Stimulated activated CD8-positive, alpha-beta memory T cell treated with anti-CD3 and anti-CD28 coated beads, Interleukin-4, amount 100 ng/mL, for 1 hour (primary cell): ENCODE measurements at places on chromosomes 12 and 14.

DNA sequence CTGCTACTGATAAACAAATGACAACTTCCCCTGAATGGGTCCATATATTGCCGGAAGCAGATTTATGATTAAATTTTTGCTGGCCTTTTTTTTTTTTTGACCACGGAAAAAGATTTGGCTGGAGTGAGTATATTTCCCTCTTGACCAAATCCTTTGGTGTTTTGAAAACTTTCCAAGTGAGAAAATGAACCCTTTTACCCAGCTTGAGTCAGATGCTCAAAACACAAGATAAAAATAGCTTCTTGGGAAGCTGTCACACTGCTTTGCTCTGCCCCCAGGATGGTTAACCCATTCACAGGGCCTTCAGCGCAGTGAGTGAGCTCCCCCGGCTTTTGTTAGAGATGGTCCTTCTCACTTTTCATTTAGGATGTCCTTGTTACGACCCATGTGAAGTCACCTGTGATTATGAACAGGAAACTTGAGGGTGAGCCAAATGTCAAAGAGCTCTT, 224.3 kb downstream of the PELI2 start:
- no peak for DNase-seq

GRCh38 chr12:93593843-93594242, 21.4 kb downstream of the SOCS2 start:
- no peak for DNase-seq

- DNase-seq: no peak
Measured at GRCh38 chr12:6698352-6699046, 2.1 kb downstream of the PIANP start.

DNA sequence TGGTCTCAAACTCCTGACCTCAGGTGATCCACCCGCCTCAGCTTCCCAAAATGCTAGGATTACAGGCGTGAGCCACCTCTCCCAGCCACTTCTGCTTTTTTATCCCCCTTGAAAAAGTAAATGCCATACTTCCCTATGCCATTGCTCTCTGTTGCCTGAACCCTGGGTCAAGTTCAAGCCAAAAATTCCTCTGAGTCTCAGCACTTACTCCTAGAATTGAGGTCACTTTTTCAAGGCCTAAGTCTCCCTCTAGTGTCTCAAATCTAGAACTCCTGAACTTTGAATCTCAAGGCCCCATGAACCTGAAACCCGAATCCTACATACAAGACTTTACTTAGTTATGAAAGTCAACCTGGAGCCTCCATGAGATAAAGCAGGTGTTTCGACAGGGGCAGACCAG, 1.4 kb upstream of the APOBEC1 start:
- DNase-seq: no peak

DNA sequence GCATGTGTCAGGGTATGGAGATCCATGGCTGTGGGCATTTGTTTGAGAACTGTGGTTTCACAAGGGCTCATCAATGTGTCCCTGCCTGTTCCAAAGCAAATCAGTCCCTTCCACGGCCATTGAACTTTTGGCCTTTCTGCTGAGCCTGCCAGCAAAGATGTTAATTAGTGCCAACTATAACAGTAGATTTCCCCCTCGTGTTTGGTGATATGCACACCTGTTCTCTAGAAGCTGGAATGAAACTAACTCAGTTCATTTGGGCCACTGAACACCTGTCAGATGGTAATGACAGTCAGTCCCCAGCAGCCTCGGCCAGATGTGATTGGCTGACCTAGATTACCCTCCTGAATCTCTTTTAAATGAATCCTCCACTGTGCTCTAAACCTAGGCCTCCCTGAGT, 43.2 kb downstream of the IRAK3 start:
- DNase-seq: no peak

- no peak for DNase-seq
Measured at GRCh38 chr14:59543873-59544272, 32.7 kb downstream of the CCDC175 start.

GRCh38 chr12:61993734-61994345, 266.4 kb upstream of the USP15 start:
- DNase-seq: no peak

GRCh38 chr12:111521801-111522200, 77.3 kb downstream of the ATXN2 start:
- no peak for DNase-seq

DNA sequence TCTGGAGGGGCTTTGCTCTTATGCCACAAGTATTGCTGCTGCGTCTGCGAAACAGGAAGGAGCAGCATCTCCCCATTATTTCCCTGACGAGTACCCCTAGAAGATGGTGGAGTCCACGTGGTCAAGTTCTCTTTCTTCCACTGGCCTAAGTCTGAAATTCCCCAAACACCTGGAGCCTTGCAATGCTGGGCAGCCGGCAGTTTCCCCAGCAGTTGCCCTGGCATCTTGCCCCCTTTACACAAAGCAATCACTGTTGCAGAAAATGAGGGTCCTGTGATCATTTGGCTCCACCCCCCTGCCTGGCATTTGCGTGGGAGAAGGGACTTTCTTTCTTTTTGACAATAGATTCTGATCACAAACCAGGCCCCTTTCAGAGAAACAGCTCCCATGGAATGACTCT, 56.9 kb downstream of the FOS start:
- no peak for DNase-seq

DNA sequence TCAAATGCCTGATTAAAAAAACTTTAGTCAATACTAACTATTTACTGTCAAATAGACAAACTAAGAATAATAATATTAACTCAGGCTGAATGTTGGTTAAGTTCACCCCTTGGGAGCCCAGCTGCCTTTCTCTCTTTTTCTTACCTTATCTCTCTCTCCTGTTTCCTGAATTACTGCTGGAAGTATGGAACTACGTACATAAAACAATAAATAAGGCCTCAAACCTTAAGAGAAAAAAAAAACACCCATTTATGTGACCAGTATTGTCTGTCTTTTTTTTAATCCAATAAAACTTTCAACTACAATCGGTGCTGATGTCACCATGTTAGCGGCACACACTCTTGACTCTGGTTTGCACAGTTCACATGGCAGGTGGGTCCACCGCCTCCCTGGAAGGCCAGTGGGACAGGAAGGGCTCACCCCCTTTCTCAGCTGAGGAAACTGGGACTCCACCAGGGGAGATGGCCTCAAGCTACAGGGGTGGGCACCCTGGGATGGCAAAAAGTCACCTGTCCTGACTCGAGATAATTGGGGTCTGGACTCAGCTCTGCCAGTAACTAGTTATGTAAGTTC, 21.3 kb downstream of the BCL11B start:
- no peak for DNase-seq

DNA sequence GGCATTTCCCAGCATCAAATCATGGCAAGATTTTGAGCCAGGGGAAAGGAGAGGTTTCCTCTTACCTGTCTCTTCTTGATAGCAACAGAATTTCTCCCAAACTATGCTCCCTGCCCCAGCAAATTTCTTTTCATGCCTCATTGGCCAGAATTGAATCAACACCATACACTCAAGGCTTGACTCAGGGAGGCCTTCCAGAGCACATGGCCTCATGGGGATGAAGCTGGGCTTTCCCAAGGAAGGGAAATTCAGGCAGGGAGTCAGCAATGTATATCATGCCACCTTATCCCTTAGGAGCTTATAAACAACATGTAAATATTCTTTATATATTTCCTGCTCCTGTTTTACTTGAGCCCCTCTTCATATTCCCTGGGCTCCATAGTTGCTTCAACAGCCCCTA, 62.1 kb downstream of the ARF6 start:
- DNase-seq: no peak

- no peak for DNase-seq
Measured at GRCh38 chr14:42683707-42684106, 1077.0 kb downstream of the LRFN5 start.

DNA sequence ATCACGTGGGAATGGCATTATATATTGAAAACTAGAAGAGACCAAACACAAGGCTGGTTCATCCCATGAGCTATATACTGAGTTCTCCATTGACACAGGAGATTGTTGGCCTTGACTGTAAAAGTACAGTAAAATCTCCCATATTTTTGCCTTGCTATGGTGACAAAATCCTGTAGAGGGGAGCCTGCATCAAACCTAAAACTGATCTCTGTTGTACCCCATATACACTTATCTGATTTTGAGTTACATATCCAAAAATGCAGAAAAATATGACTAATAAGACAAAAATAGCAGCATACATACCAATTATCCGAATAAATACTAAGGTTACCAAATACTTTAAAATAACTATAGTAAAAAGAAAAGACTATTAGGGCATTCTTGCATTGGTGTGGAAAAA, 60.4 kb downstream of the TMTC3 start:
- no peak for DNase-seq

DNA sequence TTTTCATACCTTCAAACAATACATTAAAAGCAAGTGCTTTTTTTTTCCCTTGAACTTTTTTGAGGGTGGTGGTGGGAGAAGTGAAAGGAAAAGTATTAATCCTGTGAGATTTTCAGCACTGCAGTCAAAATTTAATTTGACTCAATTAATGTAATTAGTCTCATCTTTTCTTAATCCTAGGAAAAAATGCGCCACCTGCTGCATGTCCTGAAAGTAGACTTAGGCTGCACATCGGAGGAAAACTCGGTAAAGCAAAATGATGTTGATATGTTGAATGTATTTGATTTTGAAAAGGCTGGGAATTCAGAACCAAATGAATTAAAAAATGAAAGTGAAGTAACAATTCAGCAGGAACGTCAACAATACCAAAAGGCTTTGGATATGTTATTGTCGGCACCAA, 52.2 kb downstream of the SPATA7 start:
- DNase-seq: no peak

DNA sequence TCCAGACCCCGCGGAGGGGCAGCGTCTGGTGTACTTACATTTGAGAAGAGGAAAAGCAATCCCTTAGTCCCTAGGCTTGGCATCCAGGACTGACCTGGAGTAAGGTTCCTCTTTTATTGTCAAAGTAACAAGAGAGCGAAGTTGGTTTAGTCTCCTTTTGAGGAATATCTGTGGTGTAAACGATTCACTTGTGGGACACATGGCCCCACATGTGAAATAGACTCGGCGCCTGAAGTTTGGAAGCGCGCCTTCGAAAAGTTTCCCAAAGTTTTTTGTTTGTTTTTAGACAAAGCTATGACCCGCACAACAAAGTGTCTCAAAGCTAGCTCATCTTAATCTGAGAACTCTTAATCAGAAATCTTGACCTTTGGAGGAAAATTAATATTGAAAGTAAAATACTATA, 744 bp downstream of the STYX start:
- DNase-seq: no peak

GRCh38 chr12:12178559-12178958, 88.3 kb downstream of the LRP6 start:
- no peak for DNase-seq
